IPS-NIHi11 (cell line): ENCODE measurements at places on chromosomes 2 and 18.

GRCh38 chr2:178105566-178105965 lies 6.7 kb upstream of the RBM45 start:
- no peak for DNase-seq

GRCh38 chr2:77348821-77349220 lies 173.4 kb downstream of the LRRTM4 start:
- DNase-seq: no peak

DNA sequence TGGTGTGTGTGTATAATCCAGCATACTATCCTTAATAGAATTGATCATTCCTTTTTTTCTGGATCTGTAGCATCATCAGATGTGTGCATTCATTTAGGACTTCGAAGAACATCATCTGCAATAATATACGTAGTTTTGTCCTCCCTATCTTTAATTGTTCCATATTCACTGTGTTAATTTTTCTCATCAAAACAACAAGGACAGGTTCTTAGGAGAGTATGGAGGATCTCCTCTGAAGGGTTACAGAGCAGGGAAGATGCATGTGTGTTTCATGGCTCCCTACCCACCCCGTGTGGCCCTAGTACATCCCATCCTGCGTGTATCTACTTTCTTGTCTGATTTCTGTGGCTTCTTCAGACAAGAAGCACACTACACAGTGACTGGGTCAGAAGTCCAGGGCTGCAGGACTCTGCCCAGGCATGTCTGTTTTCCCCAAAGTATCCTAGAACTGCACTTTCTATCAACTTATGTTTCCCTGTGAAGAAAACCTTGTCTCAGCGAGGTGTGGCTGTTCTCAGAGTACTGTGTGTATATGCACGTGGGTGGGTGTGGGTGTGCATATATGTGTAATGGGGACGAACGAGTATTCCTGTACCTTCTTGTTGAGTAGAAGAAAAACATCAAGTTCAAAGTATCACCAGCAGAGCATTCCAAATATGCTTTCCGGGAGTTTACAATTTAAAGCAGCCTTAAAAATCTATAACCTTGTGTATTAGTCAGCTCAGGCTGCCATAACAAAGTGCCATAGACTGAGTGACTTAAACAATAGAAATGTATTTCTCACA lies 220.4 kb upstream of the FOSL2 start:
- DNase-seq: no peak

DNA sequence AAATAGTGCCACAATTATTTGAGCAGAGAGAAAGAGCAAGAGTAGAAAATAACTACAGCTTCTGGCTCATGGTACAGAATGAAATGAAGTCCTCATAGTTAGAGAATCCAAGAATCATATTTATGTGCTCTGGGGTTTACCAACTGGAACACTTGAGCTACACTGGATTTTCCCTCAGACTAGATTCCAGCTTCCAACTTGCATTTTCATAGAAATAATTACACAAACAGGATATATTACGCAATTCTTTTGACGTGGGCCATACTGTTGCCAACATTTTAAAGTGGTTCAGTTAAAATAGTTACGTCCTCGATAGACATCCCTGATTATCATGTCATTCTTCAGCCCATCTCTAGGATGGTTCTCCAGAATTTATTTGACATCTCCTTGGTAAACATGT lies 129.2 kb downstream of the ETAA1 start:
- no peak for DNase-seq

- DNase-seq: no peak
These were observed 136.7 kb downstream of the MEMO1 start for GRCh38 chr2:31874071-31874470.

GRCh38 chr2:204898928-204899640 lies 353.8 kb downstream of the PARD3B start:
- DNase-seq: no peak

DNA sequence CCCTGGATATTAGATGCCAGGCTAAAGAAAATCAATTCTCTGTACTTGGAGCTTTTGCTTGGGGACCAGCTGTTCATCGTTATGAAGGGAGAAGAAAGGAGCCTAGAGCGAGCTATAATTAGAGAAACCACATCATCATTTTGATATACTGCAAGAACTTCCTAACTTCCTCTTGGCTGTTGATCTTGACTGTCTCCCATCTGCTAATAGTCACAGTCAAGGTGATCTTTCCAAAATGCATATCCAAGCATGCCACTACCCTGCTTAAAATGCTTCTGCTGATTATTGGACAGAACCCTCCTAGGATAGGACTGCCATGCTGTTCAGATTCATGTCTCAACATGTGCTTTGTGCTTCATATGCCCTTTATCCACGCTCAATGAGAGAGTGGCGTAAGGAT lies 54.8 kb downstream of the RAPGEF4 start:
- no peak for DNase-seq
